ENCODE measurements at places on chromosomes 1 and 21.

- no peak for DNase-seq
Observed at GRCh38 chr1:30403061-30403645, 320.2 kb downstream of the MATN1 start.

GRCh38 chr1:197277166-197277565 is 9.1 kb downstream of the CRB1 start:
- DNase-seq = no peak

- DNase-seq = no peak
Observed at GRCh38 chr1:212491454-212491853, 58.7 kb downstream of the NENF start.

- no peak for DNase-seq
Observed at GRCh38 chr21:42193721-42194120, 25.2 kb upstream of the ABCG1 start.

GRCh38 chr1:231176421-231176820 is 14.6 kb downstream of the TRIM67 start:
- DNase-seq = no peak

DNA sequence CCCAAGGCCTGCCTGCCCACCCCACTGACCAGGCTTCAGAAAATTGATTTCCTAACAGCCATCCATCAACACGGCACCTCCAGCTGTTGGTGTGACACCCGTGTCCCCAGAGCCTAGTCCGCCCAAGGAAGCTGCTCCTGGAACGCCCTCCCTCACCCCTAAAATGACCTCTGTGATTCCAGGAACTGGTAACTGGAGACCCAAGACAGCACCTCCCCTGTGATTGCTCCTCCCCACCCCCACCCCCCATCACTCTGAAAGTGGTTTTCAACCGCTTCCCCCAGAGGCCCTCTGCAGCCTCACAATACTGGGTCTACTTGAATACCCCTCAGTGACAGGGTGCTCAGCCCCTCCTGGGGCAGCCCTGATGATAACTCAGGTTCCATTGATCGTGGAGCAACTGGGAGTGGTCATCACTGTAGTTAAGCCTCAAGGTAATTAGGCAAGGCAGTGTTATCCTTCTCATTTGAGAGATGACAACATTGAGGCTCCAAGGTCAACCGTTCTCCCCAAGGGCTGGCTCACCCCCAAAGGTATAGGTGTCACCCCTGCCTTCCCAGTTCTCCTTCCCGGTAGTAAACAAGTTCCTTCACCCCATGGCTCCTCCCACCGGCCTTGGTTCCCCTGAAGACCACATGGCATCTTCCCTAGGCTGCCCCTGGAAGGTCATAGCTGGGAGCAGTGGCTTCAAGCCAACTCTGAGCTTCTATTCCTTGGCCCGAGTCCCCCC is 52.0 kb downstream of the TAS1R2 start:
- DNase-seq = no peak

- DNase-seq = no peak
Observed at GRCh38 chr1:189315035-189315901, 1162.4 kb downstream of the BRINP3 start.

- no peak for DNase-seq
Observed at GRCh38 chr1:115537415-115537814, 104.4 kb upstream of the VANGL1 start.
